ENCODE measurements at places on chromosomes 7 and 10.
A peak's percentile ranks its signal among the peaks of the same experiment; 100 is the strongest.

GRCh38 chr7:114375907-114376306 is 38.7 kb upstream of the FOXP2 start:
- DNase-seq, result no peak

- no peak for DNase-seq
Measured at GRCh38 chr10:5613481-5614154, 52.8 kb downstream of the ASB13 start.

GRCh38 chr10:31952066-31952465 is 23.4 kb upstream of the ARHGAP12 start:
- no peak for DNase-seq

- no peak for DNase-seq
Measured at GRCh38 chr7:134514106-134514505, 13.3 kb upstream of the AKR1B10 start.

GRCh38 chr7:82443547-82444219 is at the start of gene CACNA2D1:
TSS of gene CACNA2D1 (minus strand) at chr7:82443777.
- peak; percentile 19 for DNase-seq

DNA sequence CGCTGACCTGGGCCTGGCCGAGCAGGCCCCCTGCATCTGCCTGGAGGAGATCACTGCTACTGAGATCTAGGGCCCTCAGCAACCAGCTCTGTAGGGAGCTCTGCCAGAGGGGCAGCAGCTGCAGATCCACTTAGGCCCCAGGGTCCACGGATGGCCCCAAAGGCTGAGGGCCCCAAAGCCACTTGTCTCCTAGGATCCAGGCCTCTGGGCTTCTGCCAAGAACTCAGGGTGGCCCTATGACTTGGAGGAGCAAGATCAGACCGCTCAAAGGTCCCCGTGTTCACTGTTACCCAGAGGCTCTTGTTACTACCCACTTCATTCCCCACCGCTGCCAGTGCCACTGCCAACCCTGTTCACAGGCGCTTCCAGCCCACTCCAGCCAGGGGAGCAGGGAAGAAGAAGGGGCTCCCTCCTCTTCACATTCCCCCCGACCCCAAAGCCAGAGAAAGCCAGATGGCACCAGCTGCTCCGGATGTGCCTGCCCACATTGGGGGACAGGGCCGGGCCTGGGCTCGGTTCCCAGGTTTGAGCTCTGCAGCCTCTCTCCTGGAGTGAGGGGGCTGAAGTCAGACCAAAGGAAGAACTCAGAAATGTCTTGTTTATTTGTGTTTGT is 7.6 kb downstream of the LZTS2 start:
- DNase-seq, result no peak

GRCh38 chr10:42422911-42423310 is 215.5 kb downstream of the ZNF33B start:
- no peak for DNase-seq

- no peak for DNase-seq
Measured at GRCh38 chr10:62911210-62911963, 95.2 kb upstream of the EGR2 start.

DNA sequence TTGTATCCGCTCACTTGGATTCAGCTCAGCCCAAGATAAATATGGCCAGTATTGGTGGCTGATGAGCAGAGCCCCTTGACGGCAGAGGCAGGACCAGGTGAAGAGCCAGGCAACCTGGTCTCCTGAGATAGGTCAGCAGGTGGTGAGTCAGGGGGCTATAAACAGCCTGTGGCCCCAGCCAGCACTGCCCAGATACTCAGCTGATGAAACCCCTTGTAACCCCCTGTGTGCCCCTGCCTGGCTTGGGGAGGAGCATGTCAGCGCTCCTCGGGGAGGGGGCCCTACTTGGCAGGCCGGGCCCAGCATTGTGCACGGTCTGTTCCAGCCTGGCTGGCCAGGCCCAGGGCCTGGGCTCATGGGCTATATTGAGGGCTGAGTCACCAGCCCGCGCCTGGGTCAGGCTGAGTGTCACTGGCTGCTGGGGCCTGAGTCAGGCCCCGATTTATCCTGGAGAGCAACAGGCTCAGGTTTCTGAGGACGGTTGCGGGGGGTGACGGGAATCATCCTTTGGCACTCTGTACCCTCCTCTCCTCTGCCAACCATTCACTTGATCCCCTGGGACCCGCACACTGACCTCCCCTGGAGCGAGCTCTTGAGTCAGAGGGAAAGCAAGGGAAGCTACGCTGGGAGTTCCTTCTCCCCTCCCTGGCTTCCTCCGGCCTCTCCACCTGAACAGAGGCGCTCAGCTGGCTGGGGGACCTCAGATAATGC is 2.8 kb upstream of the FLNC start:
- no peak for DNase-seq

DNA sequence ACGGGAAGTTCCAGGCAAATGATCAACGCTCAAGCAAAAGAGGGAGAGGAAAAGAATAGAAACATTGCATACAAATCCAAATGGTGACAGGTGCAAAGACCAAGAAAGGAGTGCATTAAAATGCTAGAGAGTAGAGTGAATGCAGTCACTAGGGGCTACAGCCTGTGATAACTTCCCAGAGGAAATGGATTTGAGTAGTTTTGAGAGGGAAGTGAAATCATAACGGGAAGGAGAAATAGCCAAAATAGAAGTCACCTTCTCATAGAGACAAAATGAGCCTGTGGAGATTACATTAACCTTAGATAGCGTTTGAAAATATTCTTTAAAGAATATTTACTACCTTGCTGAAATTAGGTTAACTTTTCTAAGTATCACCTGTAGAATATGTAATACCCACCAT is 26.5 kb downstream of the NUP42 start:
- DNase-seq, result no peak

GRCh38 chr10:57993302-57993701 is 274.4 kb downstream of the IPMK start:
- no peak for DNase-seq

All from stimulated activated CD4-positive, alpha-beta T cell treated with anti-CD3 and anti-CD28 coated beads, Interleukin-2, amount 100 ng/mL, for 24 hours (primary cell).